Activated T-helper 17 cell treated with anti-CD3 and anti-CD28 coated beads, Interleukin-2, amount 50 U/mL, for 72 hours (primary cell): ENCODE measurements at places on chromosomes 6 and 20.

- peaks cover 36% of the 10 kb centered on the region for H3K27me3 ChIP-seq
- H3K27ac ChIP-seq: no peak overlapping the region
- H3K4me1 ChIP-seq: no peaks in the 10 kb centered on the region
- H3K36me3 ChIP-seq: no peaks in the 10 kb centered on the region
- H3K4me3 ChIP-seq: no peak overlapping the region
Observed at GRCh38 chr6:28005152-28005890, 48.3 kb downstream of the OR2B6 start.

DNA sequence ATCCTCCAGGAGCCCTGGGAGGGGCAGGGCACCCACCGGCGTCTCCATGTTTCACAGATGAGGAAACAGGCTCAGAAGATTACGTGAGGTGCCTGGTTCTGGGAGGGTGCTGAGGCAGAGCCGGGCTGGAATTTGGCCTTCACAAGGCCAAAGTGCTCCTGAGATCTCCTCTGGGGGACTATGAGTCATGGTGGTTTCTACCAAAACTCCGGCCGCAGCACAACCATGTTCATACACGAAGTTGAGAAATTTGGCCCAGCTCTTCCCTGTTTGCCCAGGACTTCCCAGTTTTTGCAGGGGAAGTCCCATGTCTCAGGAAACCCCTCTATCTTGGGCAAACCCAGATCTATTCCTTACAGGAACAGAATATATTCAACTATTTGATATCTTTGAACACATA, 172.9 kb upstream of the CDYL start:
- no peaks in the 10 kb centered on the region for H3K4me1 ChIP-seq
- no peaks in the 10 kb centered on the region for H3K36me3 ChIP-seq
- H3K27ac ChIP-seq: no peak overlapping the region
- ATAC-seq: no peak
- no peak overlapping the region for H3K4me3 ChIP-seq

DNA sequence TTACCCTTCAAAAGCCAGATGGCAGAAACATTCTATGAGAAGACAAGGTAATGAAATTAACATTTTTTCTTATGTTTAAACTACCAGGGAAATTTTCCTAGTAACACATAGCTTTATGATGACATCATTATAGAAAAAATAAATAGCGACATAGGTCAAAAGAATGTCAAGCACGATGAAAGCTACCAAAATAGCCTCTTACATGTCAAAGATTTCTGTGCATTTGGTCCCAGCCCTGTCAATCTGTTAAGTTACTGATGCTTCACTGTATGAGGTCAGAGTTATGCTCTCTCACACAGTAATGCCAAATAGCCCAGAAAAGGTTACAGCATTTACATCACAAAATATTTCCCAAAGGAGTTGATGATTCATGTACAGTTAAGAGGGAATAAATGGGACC, 199.8 kb upstream of the DEFB112 start:
- H3K4me3 ChIP-seq: no peak overlapping the region
- no peaks in the 10 kb centered on the region for H3K36me3 ChIP-seq
- H3K27me3 ChIP-seq: no peaks in the 10 kb centered on the region
- no peak overlapping the region for H3K27ac ChIP-seq

DNA sequence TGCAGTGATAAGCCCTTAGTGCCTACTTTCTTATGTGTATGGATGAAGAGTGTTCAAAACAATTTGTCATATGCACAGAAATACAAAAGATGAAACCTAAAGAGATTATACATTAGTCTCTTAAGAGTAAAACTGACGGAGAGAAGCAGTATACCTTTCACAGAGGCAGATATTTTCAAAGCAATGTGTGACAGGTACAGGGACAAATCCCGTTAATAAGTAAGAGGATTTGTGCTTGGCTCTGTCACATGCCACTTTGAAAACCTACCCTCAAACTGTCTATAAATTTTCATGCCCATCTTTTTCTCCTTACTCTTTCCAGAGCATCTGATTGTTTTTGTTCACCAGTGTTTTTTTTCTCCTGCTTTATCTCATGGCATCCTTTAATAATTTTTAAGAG, 741.3 kb upstream of the MMS22L start:
- H3K4me1 ChIP-seq: no peaks in the 10 kb centered on the region
- no peak overlapping the region for H3K4me3 ChIP-seq
- H3K27ac ChIP-seq: no peak overlapping the region
- no peaks in the 10 kb centered on the region for H3K27me3 ChIP-seq
- no peak for ATAC-seq

DNA sequence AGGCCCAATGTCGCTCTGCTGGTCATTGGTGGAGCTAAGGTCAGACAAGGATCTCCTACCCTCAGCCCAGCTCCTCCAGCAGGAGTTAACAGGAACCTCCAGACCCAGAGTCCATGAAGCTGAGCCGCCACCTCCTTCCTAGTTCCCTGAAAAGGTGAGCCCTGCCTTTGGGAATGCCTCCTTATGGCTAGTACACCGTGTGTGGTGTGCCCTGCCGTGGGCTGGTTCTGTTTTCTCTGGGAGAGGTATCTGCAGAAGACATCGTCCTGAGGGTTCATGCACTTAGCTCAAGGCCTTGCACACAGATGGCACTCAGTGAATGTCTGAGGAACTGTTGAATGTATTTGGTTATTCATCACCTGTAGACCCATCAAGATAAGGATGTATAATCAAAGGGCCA, 15.3 kb downstream of the BANF2 start:
- H3K27me3 ChIP-seq: peaks cover 4% of the 10 kb centered on the region
- no peak for ATAC-seq
- H3K36me3 ChIP-seq: no peaks in the 10 kb centered on the region
- H3K4me1 ChIP-seq: no peaks in the 10 kb centered on the region
- no peak overlapping the region for H3K27ac ChIP-seq
- H3K4me3 ChIP-seq: no peak overlapping the region
